A172 (cell line): ENCODE measurements at places on chromosomes 13 and 19. TPM values are rescaled to one million over a fixed set of nuclear protein-coding genes. Genes with fewer than 3 reads are reported as not detected.

DHDH gene
- 0.10 TPM in 1 of 2 replicates, not detected in the other for total RNA-seq

PSG3 gene
- not detected in 2 replicates for total RNA-seq

ARHGAP45 gene
- total RNA-seq: 3.1 and 4.9 TPM in 2 replicates

CGB8 gene
- total RNA-seq: 4.7 and 8.8 TPM in 2 replicates

STXBP2 gene
- total RNA-seq: 0.12 and 0.84 TPM in 2 replicates

CLDN10 gene
- not detected in 2 replicates for total RNA-seq

DCLK1 gene
- total RNA-seq: 12.6 and 13.6 TPM in 2 replicates

DNA sequence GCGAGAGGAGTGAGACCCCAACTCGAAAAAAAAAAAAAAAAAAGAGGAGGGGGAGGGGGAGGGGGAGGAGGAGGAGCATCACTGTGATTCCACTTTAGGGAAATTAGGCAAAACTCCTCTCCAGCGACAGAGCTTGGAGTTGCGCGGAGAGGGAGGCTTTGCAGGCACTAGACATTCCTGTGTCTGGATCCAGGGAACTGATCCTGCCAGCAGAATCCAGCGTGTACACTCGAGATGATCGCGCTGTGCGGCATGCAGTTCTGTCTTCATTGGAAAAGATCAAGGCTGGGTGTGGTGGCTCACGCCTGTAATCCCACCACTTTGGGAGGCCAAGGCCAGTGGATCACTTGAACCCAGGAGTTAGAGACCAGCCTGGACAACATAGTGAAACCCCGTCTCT lies 29.6 kb upstream of the KLF2 start:
- no peak for DNase-seq

GRCh38 chr19:1914826-1915341 lies 9.7 kb downstream of the ADAT3 start:
- no peak for DNase-seq

DNA sequence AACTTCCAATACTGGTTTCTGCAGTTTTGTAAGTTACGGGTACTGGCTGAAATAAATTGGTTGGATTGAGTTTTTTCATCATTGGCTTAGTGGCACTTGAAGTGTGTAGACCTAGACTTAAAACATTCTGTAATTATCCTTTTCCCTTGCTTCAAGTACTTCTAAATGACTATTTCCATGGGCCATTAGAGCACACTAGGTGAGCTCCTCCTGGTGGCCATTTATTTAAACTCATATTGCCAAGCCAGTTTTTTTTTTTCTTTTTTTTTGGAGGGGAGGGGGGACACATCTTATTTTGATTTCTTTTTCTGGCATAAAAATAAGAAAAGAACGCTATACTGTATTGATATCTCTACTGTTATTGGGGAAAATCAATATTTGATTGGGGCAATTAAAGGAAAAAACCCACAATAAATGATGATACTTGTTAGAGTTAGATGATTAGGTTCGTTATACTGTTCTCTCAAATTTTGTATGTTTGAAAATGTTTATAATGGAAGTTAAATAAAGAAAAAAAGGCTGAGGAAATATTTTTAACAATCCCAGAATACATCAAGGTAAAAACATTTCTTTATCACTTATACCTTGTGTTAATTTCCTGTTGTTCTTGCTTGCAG lies 82.9 kb downstream of the PDS5B start:
- peak; percentile 37 for DNase-seq

- DNase-seq: peak; percentile 18
Observed at GRCh38 chr13:112619730-112620631, 32.0 kb upstream of the TUBGCP3 start.

- DNase-seq: no peak
Observed at GRCh38 chr13:73109288-73109899, 50.6 kb downstream of the KLF5 start.

- peak; percentile 16 for DNase-seq
Observed at GRCh38 chr13:64154514-64154913, 2738.9 kb upstream of the PCDH20 start.

DNA sequence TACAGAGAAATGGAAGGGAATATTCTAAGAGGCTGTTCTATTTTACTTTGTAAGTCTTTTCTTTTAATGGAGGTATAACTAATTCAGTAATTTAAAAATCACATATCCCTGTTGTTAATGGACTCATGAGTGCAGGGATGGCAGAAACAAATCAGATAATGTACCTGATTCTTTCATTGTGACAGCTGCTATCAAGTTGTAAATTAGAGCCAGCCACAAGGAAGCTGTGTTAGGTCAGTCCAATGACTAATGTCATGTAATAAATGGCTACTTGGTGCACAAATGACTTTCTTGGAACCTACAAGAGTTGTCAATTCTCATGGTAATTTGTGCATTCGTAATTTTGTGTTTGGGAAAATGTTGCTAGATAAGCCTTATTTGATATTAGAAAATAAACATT lies 446.4 kb downstream of the DCT start:
- no peak for DNase-seq

DNA sequence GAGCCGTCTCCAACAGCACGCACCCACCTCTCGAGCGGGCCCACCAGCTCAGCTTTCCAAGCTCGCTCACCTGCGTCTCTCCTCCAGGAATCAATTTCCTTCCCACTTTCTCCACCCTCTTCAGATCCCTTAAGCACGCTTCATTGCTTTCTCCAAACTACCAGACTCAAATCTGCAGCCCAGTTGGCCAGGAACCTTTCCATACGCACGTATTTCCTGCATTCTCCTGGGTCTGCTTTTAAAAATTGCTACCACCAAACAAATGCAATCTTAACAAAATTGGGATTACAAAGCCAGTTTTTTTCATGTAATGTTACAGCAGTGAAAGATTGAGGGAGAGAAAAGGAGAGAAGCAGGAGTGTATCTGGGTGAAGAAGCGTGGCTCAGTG lies 1.5 kb downstream of the ENOX1 start:
- no peak for DNase-seq

GRCh38 chr13:77916488-77916887 lies 2.1 kb downstream of the EDNRB start:
- no peak for DNase-seq

- no peak for DNase-seq
Observed at GRCh38 chr13:113654175-113654560, 3.8 kb downstream of the ATP4B start.

DNA sequence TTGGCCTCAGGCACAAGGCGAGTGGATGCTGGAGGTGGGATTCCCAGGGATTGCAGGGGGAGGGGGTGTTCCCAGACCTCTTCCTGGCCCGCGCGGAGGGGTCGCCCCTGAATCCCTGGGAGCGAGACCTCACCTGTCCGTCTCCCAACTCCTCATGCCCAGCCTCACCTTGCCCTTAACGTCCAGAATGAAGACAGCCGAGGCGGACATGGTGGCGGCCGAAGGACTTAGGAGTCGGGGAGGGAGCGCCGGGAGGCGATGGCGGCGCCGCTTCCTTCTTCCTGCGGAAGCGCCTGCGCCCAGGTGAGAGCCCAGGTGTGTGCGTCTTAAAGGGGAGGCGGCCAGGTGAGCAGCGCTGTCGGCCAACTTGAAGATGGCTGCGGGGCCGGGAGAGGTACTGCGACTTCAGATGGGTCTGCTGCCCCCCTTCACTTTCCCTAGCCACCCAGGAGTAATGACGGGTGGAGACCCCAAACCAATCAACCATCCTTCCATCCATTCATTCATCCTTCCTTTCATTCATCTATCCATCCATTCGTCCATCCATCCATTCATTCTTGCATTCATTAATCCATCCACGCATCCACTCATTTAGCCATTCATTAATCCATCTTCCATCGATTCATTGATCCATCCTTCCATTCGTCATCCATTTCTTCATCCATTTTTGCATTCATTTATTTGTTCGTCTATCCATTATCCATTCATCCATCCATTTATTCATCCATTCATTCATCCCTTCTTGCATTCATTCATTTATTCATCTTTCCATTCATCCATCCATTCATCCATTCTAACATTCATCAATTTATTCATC lies at the start of gene AP1M2:
AP1M2 (minus strand) TSS at position 291 of the 817 bp plus-strand sequence; CDS start at position 210, 81 bp downstream.
- no peak for DNase-seq

GRCh38 chr19:14916848-14917247 lies 24.4 kb upstream of the OR7C2 start:
- DNase-seq: no peak

DNA sequence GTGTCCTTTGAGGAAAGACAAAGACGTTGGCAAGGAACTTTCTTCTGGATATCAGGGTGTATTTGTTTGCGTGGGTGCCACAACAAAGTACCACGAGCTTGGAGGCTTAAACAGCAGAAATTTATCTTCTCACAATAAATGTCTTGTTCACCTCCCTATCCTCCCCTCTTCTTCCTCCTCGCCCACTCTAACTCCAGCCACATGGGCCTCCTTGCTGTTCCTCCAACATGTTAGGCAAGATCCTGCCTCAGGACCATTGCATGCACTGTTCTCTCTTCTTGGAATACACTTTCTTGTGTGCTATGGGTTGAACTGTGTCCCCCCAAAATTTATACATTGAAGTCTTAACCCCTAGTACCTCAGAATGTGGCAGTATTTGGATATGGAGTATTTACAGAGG lies 45.7 kb downstream of the VAV1 start:
- DNase-seq: no peak

DNA sequence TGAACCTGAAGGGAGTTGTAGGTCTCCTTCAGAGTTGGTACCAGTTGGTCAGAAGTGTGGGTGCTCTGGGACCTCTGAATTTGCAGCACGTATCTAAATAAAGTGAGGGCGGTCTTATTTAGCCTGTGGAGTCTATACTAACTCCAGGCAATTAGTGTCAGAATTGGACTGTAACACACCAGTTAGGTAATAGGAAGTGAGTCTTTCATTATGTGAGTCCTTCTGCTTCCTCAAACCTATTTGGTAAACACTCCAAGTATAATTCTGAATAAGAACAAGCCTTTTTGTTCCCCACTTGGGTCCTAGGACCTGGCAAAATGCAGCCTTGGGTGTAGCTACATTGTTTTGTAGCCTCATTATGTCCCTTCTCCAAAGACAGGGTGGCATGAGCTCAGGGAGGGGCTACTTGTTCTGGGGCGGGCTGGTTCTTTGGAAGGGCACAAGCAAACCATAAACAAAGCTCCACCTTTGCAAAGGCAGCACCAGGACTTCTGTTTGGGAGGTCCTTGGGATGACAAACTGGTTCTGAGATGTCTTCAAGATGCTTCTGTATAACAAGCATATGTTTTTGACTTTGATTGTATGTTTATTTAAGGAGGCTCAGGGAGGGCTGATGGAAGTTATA lies 418.0 kb downstream of the ZNF536 start:
- no peak for DNase-seq

- no peak for DNase-seq
Observed at GRCh38 chr19:34336781-34337271, 28.2 kb upstream of the GPI start.

GRCh38 chr13:72808917-72809500 lies 27.1 kb downstream of the PIBF1 start:
- peak; percentile 0 for DNase-seq

DNA sequence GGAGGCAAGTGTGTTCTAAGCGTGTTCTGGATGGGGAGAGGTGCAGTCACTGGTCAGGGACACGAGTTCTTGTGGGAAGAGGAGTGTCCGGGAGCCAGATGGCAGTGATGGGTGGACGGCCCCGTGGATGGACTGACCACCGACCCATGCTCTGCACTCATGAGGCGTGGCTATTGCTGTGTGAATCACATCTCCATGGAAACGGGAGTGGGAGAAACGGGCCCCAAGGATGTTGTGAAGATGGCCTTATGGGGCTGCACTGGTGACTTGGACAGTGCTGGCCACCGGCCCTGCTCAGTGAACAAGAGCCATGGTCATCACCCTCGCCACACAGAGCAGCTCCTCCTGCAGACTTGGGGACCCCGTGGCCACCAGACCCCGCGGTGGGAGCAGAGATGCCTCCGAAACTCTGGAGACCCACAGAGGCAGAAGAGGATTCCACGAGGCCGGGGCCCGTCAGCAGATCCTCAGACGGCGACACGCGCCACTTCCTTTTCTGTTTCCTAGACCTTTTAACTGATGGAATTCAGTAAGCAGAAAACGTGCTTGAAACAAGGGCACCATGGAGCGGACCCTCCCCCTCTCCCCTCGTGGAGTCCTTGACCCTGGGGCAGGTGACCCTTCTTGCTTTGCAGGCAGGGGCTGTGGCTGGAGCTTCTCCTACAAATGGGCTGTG lies 47.5 kb downstream of the GAS6 start:
- DNase-seq: peak; percentile 30

GRCh38 chr13:79393564-79394249 lies 12.3 kb downstream of the RBM26 start:
- no peak for DNase-seq

DNA sequence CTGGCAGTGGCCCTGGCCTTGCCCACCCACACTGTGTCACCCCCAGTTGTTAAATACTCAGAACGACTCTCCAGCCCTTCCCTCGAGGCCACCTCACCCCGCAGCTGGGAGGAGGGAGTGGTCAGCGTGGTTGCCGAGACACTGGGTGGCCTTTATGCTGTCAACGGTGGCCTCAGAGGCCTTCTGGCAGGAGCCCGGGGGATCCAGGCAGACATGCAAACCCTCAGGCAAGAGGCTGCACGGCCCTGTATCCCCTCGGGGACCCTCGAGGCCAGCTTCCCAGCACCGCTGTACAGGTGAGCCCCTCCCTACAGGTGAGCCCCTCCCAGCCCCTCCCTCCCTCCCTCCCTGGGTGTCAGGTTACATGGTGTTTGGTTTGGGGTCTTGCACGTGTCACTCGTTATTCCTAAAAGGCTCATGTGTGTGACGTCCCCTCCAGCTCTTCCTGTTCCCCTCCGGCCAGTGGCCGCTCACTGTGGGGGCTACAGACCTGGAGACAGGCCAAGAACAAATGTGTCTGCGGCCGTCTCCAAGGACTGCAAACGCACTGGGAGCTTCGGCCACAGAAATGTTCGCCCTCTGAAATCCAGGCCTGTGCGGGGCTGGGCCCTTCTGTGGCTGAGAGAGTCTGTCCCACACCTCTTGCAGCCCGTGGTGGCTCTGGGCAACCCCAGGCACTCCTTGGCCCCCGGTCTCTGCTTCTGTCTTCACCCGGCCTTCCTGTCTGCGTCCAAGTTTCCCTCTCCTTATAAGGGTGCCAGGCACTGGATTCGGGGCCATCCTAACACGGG lies at the start of gene TEKTIP1:
TEKTIP1 (plus strand) TSS at position 210 of the 791 bp plus-strand sequence; CDS start at position 214, 4 bp downstream.
- DNase-seq: peak; percentile 37

- no peak for DNase-seq
Observed at GRCh38 chr13:41389580-41389979, 67.8 kb upstream of the RGCC start.

- peak; percentile 79 for DNase-seq
Observed at GRCh38 chr13:100454876-100455275, 133.7 kb downstream of the GGACT start.
